Stimulated activated CD8-positive, alpha-beta memory T cell treated with anti-CD3 and anti-CD28 coated beads, Interleukin-4, amount 100 ng/mL, for 1 hour (primary cell): ENCODE measurements at places on chromosomes 3 and 15.

GRCh38 chr3:81579744-81580143 lies 181.7 kb downstream of the GBE1 start:
- no peak for DNase-seq

- DNase-seq, result no peak
These were observed 10.2 kb upstream of the HHATL start for GRCh38 chr3:42712688-42713372.

- no peak for DNase-seq
These were observed 42.3 kb downstream of the KCNH8 start for GRCh38 chr3:19190602-19191001.

DNA sequence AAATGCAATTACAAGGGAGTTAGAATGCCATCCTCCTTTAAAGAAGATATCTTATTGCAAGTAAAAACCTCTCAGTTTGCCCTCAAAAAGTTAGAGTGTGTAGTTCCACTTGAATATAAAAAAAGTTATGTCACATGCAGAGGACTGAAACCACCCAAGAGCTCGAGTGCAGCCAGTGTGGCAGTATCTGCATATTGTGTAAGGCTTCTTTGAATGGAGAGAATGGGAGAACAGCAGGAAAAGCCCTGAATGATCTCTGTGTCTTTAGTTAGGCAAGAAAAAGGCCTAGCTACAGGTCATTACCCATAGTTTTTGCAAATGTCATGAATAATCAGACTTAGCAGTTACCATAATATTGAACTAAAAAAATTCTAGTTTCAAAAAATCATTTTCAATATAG lies 13.9 kb upstream of the TEX9 start:
- no peak for DNase-seq

DNA sequence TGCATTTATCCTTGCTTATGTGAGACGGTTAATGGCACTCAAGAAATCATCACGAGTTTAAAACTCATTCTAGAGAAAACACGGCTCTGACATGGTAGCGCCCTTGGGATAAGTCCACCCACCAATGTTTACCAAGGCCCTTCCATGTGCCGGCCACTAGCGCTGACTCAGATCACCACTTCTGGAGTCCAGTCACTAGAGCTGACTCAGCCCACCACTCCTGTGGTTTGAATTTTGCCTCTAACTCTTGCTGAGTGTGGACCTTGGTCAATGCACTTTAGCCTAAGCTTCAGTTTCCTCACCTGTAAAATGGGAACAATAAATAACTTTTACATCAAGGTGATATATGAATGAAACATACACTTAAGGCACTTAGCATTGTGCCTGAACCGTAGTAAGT lies 358.4 kb upstream of the PROK2 start:
- DNase-seq, result no peak

- DNase-seq, result no peak
These were observed 46.7 kb downstream of the CAPN3 start for GRCh38 chr15:42405863-42406482.

GRCh38 chr15:93331545-93332167 lies 242.6 kb upstream of the RGMA start:
- no peak for DNase-seq

- DNase-seq, result no peak
These were observed 7.4 kb upstream of the ANO10 start for GRCh38 chr3:43629257-43629656.

DNA sequence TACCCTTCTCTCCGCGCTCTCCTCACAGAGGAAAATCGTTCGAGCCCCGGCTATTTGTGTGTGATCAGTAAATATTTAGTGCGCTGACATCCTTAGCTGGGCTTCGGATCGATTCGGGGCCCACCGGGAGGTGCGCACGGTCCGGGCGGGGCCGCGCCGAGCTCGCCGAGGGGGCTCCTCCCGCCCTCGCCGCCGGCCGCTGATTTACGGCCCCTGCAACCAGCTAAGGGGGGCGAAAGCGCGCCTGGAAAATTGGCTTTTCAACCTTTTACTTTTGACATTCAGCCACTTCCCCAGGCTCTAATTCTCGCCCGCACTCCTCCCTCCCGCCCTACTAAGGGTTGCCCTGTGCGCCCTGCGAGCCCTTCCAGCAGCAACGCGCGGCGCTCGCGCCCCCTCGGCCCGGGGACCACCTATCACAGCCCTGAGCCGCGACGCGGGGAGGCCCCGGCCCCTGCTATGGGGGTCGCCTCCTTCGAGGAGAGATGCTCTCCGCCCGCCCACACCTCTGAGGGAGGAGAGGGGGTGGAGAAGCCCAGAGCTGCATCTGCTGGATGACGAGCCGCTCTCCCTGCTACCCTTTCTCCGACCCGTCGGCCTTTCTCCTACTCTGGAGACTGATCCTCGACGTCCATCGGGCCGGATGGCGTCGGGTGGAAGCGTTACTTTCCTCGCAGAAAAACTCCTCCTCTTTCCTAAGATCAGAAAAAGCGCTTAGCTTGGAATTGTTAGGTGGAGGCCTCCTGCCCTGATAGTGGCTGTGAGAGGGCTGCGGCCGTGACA lies 7.8 kb upstream of the NR2F2 start:
- no peak for DNase-seq

- DNase-seq, result no peak
These were observed 7.0 kb upstream of the THBS1 start for GRCh38 chr15:39573844-39574243.

DNA sequence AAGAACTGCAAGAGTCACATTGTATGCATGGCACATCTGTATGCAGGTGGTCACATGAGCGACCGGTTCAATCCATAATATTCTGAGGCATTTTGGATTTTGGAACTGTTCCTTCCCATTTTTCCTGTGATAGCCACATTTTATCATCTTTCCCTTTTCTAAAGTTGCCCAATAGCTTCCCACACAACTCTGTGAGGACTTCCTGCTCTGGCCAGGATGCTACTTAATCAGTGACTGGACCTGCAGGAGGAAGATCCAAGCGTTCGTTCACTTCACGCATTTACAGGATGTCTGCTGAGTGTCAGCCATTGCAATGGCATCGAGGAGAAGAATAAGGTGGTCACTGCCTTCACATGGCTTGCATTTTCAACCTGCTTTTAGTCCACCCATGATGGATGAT lies 9.8 kb downstream of the KLHL6 start:
- DNase-seq, result no peak

DNA sequence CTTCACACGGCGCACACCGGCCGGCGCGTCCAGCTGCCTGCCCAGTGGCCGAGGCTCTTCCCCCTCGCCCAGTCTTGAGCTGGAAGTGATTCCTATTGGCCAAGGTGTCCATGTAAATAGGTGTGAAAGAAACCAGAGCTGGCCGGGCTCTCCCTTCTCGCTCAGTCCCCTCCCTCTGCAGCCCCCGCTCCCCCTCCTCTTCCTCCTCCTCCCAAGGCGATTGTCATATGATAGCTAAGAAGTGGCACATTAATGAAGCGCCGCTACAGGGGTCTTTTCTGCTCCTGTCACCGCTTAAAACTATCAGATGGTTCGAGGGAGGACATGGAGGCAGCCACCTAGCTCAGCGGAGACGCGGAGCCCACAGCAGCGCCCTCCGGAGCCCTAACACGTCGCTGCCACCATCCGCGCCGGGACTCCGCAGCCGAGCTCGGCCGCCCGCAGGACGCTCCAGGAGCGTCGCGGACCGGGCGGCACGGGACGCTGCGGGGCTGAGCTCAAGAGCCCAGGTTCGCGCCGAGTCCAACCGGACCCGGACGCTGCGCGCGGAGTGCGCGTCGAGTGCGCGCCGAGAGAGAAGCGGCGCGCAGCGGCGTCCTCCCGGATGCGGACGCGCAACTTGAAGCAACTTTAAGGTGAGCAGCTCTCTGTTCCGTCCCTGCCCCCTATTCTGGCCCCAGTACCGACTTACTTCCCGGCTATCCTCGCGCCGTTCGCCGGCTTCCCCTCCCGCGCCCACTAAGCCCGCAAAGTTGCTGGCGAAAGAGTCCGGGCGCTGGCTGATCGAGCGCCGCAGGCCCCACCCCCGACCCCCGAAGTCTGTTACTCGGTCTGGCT lies at the start of gene FOXB1:
FOXB1 (plus strand) TSS at position 303 of the 837 bp plus-strand sequence. CDS start 653 bp downstream, outside the sequence.
- no peak for DNase-seq

- DNase-seq, result no peak
These were observed 1.1 kb downstream of the SLC35G2 start for GRCh38 chr3:136819731-136820679.

- no peak for DNase-seq
These were observed 13.8 kb downstream of the BDH1 start for GRCh38 chr3:197541756-197542539.

DNA sequence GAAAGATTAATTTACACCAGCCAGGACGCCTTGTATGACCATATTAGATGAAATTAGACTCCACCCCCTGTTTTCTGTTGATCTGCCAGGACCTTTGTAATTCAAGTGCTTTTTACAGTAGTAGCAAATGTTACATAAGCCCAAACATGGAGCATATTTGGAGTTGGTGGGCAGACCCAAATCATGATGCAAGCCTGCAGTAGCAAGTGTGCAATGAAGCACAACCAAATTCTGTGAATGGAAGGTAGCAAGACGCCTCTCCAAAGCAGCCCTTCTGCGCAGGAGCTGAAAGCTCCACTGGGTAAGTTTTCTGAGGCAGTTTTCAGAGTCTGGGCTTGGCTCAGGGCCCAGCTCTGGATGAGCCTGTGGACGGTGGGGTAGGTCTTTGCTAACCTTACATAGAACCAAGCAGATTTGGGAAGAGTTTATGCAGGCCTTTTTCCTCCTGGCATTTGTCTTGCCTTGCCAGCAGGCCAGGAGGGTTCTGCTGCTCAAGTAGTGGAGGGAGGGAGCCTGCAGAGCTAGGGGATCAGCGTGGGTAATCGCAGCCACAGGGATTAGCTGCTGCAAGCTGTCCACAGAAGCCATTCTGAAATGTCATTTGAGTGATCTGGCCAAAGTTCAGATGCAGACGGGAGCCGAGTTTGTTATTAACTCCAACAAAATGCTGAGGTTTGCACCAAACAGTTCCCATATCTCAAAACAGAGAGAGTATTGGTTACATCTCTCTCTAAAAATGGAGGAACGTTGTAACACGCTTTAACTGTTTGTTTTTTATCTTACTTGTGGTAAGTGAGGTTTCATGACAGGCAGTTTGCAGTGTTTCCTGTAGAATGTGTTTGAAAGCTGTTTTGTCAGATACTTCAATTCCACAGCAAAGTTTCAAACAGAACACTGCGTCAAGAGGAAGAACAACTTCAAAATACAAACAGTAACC lies 55.4 kb downstream of the PSMD6 start:
- DNase-seq, result peak; percentile 13

DNA sequence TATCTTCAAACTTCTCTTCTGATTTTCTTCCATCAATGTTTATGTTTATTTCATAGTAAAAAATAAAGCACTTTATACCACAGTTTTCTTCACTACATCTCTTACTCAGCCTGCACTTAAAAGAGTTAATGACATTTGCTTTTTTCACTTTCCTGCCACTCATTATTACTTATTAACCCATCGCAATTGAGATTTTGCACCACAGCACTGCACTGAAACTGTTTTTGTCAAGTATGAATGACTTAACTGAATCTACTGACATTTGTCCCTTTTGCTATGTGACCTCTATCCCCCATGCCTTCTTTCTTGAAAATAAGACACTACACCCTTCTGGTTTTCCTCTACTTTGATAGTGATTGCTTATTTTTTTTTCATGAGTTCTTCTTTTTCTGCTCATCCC lies 739.7 kb upstream of the DPPA4 start:
- no peak for DNase-seq

GRCh38 chr3:149532489-149533180 lies 58.1 kb downstream of the TM4SF4 start:
- no peak for DNase-seq

GRCh38 chr3:100306695-100307094 lies 27.9 kb upstream of the NIT2 start:
- DNase-seq, result no peak

- no peak for DNase-seq
These were observed 110.0 kb downstream of the AQP9 start for GRCh38 chr15:58247855-58248842.

GRCh38 chr15:61253186-61253585 lies 24.1 kb upstream of the RORA start:
- no peak for DNase-seq

DNA sequence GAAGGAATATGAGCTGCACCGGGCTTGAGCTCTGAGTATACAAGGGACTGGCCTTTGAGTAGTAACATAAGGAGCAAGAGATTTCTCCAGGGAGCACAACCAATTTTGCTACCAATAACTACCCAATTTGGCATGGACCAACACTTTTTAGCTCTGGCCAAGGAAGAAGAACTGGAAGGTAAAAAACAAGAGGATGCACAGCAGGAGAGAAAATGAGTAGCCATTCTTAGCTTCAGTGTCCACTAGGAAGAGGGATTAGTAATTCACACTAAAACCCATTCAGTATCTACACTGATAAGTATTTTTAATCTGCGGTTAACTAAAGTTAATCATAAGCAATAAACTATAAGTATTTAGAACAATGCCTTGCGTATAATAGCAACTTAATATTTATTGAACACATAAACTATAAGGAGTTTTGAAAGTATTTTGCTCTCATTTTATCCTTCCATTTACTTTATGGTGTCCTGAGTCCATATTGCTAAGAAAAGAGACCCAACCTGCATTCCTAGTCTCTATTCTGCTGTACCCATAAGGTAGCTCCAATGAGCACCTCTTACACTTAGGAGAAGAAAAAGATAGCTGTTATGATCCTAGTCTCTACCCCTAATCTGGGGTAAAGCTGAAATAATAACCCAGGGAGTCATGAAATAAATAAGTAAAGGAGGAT lies 268.9 kb downstream of the IGSF11 start:
- no peak for DNase-seq

GRCh38 chr3:17078926-17079465 lies 194.2 kb downstream of the PLCL2 start:
- DNase-seq, result no peak

GRCh38 chr3:129690406-129690805 lies 83.9 kb upstream of the PLXND1 start:
- DNase-seq, result no peak

- DNase-seq, result no peak
These were observed 7.6 kb downstream of the SELENOS start for GRCh38 chr15:101269479-101270223.

GRCh38 chr3:177561365-177561764 lies 364.1 kb upstream of the TBL1XR1 start:
- DNase-seq, result no peak

DNA sequence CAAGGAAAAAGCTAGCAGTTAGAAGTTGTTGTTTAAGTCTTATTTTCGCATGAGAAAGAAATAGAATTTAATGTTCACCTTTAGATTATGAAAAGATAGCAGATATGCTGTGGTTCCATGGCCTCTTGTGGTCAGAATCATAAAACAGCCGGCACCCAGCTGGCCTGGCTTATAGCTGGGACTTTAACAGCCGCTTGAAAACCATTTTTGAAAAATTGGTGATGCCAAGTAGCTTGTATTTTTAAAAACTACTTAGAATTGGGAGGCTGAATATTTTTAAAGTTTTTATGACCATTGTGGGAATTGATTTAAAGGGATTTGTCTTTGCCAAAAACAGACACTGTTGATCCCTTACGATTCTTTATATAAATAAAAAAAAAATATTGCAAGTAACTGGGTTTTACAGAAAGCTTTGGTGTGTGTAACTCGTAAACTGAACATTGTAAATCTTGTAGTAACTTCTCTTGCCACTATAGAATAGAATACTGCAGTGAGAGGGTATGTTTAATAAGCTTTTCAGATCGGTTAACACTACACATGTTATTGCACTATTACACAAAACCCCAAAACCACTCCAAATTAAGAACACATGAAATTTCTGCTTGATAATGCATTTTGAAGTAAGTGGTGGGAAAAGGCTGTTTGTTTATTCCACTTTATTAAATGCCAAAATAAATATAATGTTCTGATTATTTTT lies 6.6 kb downstream of the ARRDC4 start:
- no peak for DNase-seq
